Cortex of kidney (tissue), 1 donor: ENCODE measurements at places on chromosomes 12 and 14.

GRCh38 chr12:56634837-56635791 lies 5.0 kb upstream of the BAZ2A start:
- no peak for DNase-seq

DNA sequence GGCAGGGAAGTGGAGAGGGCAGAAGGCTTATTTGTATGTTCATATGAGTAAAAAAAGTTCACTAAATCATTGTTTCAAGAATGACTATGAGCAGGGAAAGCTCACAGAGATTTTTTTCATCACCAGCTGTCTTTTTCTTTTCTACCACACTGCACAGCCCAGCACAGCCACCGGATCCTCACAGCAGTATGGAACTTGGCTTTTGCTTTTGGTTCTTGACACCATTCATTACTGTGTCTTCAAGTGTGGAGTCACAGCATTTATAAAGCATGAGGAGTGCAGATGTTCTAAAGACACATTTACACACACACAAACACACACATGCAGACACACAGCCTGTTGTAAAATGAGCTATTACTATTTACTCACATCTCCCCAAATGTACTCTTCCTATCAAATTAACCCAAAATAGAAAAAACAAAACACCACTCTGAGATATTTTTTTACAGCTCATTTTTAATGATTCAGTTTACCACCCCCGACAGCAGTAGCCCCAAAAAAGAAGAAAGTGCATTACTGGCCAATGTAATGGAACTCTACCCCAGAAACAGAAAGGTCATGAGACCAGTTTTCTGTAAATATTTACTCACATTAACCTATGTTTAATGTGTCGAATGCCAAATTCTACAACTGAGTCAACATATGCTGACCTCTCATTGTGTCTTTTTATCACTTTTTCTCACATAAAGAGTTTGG lies 60.5 kb downstream of the BTG1 start:
- no peak for DNase-seq

DNA sequence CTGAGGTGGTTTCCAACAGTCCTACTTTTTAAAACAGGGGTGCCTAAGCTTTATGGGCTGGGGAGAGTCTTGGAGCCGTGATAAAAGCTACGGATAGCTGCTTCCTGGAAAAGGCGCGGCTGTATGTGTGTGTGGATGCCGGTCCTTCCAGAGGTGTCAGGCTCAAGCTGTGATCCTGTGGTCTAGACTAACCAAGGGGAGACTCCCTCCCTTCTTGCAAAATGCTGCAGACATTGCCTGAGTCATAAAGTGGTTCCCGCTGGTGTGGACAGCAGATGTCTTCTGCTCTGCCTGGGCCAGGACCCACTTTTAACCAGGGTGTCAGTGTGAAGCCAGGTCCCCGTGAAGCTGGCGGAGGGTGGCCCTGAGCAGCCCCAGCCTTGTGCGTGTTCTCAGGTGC lies 37.8 kb downstream of the CCDC92 start:
- DNase-seq: no peak

DNA sequence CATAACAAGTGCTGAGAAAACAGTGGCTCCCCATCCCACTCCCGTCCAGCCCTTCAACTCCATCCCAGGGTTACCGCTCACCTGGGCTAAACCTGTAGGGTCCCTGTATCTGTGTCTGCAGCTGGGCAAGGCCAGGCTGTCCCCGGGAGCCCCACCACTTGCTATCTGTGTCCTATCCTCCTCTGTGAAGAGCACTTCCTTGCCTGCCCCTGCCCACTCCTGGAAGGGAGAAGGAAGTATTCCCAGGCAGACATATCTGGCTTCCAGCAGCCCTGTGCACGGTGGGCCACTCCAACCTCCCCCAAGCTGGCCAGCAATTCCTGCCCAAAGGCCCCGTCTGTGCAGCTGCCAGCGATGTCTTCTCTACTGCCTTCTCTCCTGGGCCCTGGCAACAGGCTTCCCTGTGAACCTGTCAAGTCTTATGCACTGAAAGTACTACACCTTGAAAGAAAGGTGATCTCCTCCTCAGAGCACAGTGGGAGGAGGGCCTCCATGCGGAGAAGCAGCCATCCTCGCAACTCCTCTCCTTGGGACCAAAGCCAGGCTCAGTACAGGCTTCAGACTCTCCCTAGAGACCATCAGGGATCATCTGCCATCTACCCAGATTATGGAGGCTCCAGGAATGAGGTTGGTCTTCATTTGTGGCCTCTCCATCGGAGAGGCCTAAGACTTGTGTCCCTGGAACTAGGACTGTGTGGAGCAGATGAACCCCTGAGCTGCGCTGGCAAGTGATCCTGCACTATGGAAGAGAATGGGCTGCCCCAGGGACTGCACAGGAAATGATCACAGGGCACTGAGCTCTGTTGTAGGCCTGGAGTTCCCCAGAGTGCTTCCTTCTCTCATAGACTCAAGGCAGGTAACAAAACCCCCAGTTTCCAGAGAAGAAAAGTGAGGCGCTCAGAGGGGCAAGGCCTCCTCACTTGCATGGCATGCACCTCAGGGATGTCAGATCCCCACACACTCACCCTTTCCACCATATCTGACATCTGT lies 663.6 kb downstream of the BCL11B start:
- no peak for DNase-seq
